PC-9 (cell line): ENCODE measurements at places on chromosomes 11 and 22. TPM values are rescaled to one million over a fixed set of nuclear protein-coding genes. Genes with fewer than 3 reads are reported as not detected.

DENND5A gene
- 17.7 and 19.8 TPM in 2 replicates for total RNA-seq

PAFAH1B2 gene
- total RNA-seq = 83.7 and 91.3 TPM in 2 replicates

SAA4 gene
- not detected in 2 replicates for total RNA-seq

PLEKHA7 gene
- total RNA-seq = 26.9 and 28.3 TPM in 2 replicates

RBM4B gene
- 17.8 and 24.8 TPM in 2 replicates for total RNA-seq

CCDC87 gene
- 0.83 and 1.0 TPM in 2 replicates for total RNA-seq

BAIAP2L2 gene
- 7.1 and 9.7 TPM in 2 replicates for total RNA-seq

SYT9 gene
- total RNA-seq = not detected in 2 replicates

GAL3ST1 gene
- total RNA-seq = 0.52 TPM in 1 of 2 replicates, not detected in the other

DDT gene
- 42.0 and 67.9 TPM in 2 replicates for total RNA-seq

FOLR2 gene
- not detected in 2 replicates for total RNA-seq

ACTN3 gene
- total RNA-seq = not detected in 2 replicates

MYOD1 gene
- not detected in 2 replicates for total RNA-seq

ASPHD2 gene
- 0.33 and 0.44 TPM in 2 replicates for total RNA-seq

OR51I1 gene
- total RNA-seq = not detected in 2 replicates

KRTAP5-5 gene
- not detected in 2 replicates for total RNA-seq

MPST gene
- 75.9 and 109 TPM in 2 replicates for total RNA-seq

SLC6A5 gene
- total RNA-seq = not detected in 2 replicates

PES1 gene
- 94.3 and 127 TPM in 2 replicates for total RNA-seq

CDC45 gene
- 27.5 and 29.1 TPM in 2 replicates for total RNA-seq

FDXACB1 gene
- total RNA-seq = 2.1 and 2.2 TPM in 2 replicates

SIK2 gene
- 16.2 and 16.6 TPM in 2 replicates for total RNA-seq

OR8K3 gene
- not detected in 2 replicates for total RNA-seq

FEN1 gene
- 56.5 and 60.9 TPM in 2 replicates for total RNA-seq
